ENCODE measurements at places on chromosomes 12 and 14.

DNA sequence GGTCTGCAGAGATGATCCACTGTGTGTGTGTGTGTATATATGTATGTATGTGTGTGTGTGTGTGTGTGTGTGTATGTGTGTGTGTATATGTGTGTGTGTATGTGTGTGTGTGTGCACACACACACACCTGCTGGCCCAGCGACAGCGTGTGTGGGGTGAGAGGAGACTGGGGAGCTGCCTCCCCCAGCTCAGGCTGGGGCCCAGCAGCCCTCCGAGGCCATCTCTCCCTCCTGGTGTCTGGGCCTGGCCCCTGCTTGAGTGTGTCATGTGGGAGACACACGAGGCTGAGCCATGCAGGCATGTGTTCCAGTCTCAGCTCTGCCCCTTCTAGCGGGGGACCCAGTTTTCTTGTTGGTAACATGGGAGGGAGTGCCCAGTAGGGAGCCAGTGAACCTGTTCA, 10.0 kb upstream of the TNFAIP2 start:
- DNase-seq: no peak

GRCh38 chr12:6826734-6827436, 1.3 kb upstream of the P3H3 start:
- DNase-seq: no peak

- no peak for DNase-seq
These were observed 131.0 kb downstream of the TTC8 start for GRCh38 chr14:88955455-88955854.

- DNase-seq: no peak
These were observed 325 bp upstream of the CLIP1 start for GRCh38 chr12:122422730-122423257.

GRCh38 chr12:93199831-93200236, 177.9 kb upstream of the NUDT4 start:
- DNase-seq: no peak

DNA sequence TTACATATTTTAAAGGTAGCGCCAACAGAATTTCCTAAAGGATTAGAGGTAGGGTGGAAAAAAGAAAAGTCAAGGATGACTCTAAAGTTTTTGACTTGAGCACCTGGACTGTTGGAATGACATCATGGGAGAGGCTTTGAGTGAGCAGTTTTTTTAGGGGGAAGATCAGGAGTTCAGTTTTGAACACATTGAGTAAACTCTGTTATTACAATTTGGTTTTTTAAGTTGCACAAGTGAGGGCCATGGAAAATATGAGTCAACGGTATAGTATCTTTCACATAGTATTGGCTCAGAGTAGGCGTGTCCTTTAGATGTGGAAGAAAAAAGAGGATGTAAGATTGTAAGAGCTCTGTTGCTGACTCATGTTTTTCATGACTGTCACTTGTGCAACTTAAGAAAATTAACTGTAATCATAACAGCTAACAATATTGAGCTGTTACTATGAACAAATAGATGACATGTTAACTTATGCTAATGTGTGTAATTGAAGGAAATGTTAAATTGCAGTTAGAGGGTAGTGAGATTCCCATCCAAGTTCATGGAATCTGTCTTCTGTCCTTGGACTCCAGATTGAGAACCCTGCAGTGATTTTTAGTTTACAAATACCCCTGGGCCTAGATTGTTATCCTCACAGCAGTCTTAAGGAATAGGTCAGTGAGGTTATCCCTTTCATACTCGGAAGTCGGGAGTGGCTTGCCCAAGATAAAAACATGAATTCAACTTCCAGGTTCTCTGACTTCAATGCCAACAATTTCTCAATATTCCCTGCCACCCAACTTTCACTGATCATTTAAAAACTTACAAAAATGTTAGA, 48.2 kb upstream of the ATP2B1 start:
- DNase-seq: no peak

GRCh38 chr12:64682572-64683277, 72.4 kb downstream of the RASSF3 start:
- DNase-seq: no peak

DNA sequence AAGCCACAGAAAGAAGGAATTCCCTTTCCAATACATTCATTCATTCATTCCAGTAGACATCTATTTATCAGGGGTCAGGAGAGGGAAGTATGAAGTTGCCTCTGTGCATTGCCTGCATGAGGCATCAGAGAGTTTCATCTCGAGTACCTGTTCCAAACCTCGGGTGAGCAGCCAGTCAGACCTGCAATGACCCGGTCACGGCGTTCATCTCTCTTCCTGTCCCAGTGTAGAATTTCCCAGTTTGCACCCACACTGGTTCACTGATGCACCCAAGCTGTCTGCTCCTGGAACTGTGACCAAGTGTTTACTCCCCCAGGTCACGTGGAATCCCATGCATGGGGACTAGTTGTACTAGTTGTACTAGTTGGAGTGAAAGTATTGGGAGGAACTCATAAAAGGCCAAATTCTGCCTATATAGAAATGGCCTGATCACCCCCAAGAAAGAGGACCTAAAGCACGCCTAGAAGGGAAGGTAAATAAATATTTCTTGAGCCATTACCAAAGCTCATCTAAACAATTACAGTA, 22.3 kb upstream of the PRKAB1 start:
- DNase-seq: no peak

DNA sequence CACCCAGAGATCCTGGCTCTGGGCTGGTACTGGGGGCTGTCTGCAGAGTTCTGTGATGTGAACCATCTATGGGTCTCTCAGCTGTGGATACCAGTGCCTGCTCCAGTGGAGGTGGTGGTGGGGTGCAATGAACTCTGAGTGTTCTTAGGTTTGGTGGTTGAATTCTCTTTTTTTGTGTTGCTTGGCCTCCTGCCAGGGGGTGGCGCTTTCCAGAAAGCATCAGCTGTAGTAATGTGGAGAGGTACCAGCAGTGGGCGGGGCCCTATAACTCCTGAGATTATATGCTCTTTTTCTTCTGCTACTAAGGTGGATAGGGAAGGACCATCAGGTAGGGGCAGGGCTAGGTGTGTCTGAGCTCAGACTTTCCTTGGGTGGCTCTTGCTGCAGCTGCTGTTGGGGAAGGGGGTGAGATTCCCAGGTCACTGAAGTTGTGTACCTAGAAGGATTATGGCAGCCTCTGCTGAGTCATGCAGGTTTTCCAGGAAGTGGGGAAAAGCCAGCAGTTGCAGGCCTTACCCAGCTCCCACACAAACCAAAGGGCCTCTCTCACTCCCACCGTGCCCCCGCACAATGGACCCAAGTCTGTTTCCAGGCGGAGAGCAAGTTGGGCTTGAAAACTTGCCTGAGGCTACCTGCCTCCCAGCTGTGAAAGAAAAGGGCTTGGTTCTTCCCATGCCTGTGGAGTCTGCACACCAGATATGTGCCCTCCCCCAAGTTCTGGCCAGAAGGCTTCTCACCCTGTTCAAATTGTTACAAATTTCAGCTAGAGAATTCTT, 18.6 kb downstream of the CCER1 start:
- DNase-seq: no peak

DNA sequence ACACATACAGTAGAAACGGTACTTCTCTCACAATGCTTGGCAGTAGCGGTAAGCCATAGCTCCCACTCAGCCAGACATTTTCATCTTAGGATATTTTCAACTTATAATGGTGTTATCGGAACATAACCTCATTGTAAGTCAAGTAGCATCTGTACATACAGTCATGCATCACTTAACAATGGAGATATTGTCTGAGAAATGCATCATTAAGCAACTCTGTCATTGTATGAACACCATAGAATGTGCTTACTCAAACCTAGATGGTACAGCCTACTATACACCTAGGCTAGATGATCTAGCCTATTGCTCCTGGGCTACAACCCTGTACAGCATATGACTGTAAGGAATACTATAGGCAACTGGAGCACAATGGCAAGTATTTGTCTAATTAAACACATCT, 40.8 kb downstream of the RPS6KA5 start:
- DNase-seq: no peak

GRCh38 chr12:40017488-40017887, 88.4 kb downstream of the SLC2A13 start:
- DNase-seq: no peak

- DNase-seq: no peak
These were observed 482.5 kb downstream of the FLRT2 start for GRCh38 chr14:86012461-86012860.

DNA sequence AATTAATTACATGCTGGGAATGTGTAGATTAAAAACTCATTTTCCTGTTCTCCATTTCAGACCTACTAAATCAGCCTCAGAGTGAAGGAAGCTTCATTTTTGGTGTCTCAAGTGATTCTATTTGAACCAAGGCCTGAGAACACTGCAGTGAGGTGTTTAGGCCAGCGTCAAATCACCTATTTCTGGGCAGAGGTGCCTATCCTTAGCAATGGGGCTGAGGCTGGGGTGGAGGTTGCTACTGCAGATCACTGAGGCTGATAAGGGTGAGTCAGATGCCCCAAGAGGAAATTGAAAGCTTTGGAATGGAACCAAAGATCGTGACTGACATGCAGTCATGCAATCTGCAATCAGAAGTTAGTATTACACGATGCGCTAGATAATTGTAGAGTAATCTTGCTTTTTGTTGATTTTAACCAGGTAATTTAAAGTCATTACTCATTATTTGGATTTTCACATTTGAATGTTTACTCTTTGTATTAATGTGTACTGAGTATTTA, 4.4 kb downstream of the TXNRD1 start:
- peak; percentile 71 for DNase-seq

DNA sequence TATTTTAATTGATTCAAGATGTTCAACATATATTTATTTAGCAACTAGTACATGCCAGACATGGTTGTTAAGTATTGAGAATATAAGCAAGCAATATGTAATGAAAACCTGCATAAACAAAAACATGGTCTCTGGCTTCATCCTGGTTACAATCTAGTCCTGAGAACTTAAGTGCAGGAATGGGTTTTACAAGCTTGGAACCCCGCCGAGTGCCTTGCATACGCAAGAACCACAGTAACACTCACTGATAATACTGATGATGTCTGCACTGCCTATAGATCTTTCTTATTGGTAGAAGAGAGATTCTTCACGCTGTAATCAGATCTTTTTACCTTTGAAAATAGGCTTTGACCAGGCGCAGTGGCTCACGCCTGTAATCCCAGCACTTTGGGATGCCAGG, 22.9 kb upstream of the CALM1 start:
- DNase-seq: no peak

GRCh38 chr14:84442521-84442920, 1087.4 kb upstream of the FLRT2 start:
- DNase-seq: no peak

GRCh38 chr14:101097109-101097793, 193.7 kb upstream of the RTL1 start:
- DNase-seq: no peak

GRCh38 chr14:81401420-81402122, 1.4 kb upstream of the STON2 start:
- DNase-seq: no peak

GRCh38 chr14:73491256-73492042, 716 bp downstream of the RIOX1 start:
- peak; percentile 64 for DNase-seq

GRCh38 chr14:93056840-93057585, 58.7 kb downstream of the ITPK1 start:
- no peak for DNase-seq

DNA sequence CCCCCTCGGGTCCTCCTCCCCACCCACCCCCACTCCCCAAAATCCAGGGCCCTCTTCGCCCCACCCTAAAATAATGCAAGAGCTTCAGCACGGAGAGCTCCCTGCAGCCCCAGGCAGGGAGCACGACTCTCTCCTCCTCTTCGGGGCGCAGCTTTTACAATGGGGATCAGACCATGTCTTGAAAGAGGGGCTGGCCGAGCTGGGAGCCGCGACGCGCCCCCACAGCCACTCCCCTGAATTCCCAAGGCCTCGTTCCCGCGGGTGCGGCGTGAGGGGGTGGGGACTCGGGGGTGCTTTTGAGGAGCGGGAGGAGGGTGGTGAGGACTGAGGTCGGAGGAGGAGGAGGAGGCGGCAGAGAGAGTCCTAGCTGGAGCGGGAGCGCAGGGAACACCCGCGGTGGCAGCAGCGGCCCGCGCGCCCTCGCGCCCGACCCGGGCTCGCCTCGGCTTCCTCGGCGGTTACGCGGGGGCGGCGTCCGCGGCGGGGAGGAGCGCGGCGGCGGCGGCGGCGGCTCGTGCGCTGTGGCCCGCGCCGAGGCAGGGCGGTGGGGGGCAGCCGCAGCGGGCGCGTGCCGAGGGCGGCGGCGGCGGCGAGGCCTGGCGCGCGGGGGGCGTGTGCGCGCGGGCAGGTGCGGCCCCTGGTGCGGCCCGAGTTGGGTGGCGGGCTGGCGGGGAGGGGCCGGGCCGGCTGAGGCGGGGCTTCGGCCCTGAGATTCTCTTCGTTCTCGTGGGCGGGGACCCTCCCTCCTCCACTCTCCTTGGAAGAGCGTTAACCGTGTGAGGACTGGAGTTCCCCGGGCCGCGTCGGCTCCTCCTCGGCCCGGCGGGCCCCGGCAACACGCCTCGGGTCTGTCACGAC, at the start of gene ANKS1B:
Gene ANKS1B, minus strand, starts transcription at position 666 of the 858 bp plus-strand sequence. CDS start 699 bp downstream, outside the sequence.
- no peak for DNase-seq

DNA sequence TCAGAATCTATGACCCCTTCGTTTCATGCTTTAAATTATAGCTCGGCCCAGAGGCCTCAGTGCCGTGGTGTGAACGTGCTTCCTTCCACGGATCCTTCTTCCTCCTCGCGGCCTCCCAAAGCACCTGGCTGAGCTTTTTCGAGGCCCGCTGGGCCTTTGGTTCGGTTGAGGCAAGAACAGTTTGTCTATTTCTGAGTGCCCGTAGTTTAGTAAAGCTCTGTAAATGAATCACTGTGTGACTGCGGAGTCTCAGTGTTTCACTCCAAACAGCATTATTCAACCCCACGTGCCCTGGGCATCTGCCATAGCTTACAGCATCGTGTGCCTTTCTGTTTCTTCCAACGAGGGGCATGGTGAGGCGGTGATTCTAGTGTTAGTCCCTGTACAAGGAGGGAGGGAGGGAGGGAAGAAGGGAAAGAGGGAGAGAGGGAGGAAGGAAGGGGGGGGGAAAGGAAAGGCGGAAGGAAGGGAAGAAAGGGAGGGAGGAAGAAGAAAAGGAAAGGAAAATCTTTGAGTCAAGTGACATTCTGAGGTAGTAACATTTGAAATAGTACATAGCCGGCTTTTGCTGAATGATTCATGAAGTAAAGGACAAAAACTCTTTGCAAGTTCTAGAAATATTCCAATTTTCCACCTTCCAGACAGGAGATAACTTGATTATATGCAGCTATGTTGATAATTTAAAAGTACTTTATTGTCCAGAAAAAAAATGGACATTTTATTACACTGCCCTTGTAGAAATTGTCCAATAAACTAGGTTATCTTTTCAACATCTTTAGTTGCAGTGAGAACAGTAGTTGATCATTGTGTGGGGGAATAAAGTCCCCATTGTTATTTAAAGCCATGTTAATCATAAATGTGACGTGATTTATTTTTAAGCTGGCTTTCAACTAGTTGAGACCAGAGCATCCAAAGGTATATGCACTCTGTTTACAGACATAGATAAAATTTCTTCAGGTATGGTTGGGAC, 1.2 kb upstream of the TRIM9 start:
- DNase-seq: no peak

DNA sequence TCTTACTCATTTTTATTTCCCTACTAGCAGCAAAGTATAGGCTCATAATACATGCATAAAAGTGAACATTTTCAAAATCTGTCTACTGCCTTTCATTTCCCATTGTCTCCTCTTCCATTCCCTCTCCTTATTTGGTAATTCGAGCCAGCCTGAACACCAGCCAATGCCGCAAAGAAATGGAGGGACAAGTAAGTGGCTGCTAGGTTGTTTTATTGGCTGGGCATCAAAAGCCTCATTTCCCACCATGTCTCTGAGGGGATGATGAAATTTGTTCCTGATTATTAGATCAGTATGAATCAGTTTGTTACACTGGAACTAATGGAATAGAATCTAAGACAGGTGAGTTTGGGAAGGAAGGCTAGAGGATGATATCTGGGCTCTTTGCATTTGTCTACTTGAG, 143.5 kb downstream of the KCNA5 start:
- DNase-seq: no peak

GRCh38 chr14:92755495-92755894, 7.1 kb upstream of the LGMN start:
- no peak for DNase-seq
